ENCODE measurements at places on chromosomes 4 and X.

DNA sequence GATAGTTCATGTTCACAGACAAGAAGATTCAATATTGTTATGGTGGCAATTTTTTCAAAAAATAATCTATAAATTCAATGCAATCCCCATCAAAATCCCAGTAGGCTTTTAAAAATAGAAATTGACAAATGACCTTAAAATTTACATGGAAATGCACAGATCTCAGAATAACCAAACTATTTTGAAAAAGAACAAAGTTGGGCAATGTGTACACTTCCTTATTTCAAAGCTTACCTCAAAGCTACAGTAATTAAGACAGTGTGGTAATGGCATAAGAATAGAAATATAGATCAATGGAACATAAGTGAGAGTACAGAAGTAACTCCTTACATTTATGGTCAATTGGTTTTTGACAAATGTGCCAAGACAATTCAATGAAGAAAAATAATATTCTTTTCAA is 39.0 kb downstream of the FRMD7 start:
- no peak for DNase-seq

DNA sequence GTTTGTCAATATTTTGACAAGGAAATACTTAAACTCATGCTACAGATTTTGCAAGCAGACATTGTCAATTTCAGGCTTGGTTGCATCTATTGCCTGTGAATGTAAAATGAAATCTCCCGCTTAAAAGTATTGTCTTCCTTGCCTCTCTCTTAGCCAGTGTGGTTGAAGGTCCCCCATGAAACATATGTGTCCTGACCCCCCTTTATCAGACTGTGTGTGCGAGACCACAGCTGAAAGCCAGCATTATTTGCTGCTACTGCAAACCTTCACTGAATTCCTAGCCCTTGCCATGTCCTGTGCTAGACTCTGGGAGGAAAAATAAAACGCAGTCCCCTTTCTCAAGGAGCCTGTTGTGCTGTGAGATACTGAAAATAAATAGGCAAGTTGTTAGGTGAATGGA is 16.6 kb upstream of the CLNK start:
- no peak for DNase-seq

DNA sequence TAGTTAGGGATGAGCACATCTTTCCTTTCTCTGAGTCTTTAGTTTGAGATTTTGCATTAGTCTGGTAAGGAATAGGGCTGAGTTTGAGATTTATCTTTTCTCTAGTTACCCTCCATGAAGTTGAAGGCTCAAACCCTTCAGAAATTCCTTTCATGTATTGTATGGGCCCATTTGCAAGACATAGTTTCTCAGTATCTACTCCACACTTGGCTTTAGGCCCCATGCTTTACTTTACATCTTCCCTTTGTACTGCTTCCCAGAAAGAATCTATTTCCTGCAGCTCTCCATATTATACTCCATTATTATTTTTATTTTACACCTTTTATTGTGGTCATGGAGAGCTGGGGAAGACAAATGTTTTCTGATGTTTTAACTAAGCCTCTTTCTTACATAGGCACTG is 1038.2 kb downstream of the TECRL start:
- no peak for DNase-seq

- DNase-seq: no peak
Observed at GRCh38 chr4:21184788-21185187, 484.5 kb downstream of the PACRGL start.

DNA sequence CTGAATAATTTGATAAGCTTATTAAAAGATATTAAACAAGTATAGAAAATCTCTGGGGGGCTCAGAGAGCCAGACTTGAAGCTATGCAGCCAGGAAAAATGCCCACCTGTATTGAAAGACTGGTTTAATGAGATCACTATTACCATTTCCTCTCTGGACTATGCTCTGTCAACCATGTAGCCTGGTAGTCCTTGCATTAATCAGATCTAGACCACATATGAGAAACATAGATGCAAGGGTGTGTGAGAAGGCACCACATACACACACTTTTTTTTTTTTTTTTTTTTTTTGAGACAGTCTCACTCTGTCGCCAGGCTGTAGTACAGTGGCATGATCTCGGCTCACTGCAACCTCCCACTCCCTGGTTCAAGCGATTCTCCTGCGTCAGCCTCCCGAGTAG is 75.9 kb upstream of the ATP8A1 start:
- DNase-seq: no peak

DNA sequence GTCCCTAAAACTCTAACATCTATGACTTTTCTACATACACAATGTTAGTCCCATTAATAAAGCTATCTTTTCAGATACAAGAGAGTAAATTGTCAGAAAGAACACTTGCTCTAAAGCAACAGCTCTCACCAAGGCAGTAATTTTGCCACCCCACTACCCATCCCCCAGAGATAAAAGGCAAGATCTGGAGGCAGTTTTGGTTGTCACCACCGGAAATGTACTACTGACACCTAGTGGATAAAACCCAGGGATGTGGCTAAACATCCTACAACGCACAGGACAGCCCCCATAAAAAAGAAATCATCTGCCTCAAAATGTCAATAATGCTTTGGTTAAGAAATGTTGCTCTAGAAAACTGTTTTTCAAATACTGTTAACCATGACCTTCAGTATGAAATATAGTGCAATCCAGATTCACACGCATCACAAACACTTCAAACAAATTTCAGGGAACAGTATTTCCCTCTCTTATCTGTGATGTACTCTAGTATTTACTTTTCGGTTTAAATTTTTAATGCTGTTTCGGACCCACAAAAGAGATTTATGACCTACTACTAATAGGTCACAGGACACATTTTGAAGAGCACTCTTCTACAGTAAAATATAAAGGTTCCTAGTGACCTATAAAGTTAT is 5.1 kb downstream of the FBXL5 start:
- DNase-seq: no peak

DNA sequence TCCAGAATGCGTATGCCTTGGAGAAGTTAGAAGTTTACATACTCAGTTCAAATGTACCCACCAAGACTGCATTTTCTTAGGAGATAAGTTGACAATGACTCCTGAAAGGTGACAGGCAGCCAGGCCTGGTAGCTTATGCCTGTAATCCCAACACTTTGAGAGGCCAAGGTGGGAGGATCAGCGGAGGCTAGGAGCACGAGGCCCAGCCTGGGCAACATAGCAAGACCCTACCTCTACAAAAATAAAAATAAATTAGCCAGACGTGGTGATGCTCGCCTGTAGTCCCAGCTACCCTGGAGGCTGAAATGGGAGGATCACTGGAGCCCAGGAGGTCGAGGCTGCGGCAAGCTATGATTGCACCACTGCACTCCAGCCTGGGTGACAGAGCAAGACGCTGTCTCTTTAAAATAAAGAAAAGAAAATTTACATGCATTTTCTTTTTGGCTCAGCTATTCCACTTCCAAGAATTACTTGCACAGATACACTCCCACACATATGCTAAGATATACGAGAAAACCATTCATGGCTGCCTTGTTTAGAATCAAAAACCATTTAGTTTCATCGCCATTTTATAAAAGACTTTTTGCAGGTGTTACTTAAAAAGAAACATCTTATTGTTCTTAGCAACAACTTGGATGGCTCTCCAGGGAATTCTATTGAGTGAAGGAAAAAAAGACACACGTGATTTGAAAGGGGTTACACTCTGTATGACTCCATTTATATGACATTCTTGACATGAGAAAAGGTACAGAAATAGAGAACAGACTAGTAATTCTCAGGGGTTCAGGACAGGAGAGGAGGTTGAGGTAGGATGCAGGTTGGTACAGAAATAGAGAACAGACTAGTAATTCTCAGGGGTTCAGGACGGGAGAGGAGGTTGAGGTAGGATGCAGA is 66.3 kb downstream of the DHRSX start:
- no peak for DNase-seq

DNA sequence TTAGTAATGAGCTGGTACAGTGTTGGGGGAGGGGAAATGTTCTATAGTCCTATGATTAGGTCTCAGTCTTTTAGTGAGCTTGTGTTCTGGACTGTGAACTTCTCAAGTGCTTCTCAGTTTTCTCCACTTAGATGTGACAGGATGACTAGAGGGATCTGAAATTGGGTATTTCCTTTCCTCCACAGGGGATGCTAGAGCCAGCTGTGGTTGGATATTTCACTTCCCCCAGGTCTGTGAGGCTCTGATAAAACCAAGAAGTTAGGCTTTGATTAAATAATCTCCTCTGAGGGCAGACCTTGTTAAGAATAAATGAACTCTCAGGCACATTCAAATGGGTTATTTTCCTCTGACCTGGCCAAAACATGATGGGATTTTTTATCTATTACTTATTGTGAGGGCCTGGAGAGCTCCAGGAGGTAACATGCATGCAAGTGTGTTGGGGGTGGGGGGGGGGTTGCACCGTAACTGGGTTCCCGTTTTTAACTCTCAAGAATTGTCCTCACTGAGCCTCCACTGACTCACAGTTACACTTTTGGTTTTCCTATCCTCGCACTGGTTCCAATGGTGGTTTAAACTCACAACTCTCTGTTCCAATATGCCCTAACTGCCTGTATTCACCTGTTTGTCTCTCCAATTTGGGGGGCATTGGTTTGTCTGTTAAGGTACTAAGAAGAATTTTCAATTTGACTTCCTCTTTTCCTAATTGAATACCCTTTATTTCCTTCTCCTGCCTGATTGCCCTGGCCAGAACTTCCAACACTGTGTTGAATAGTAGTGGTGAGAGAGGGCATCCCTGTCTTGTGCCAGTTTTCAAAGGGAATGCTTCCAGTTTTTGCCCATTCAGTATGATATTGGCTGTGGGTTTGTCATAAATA is 28.1 kb upstream of the GLRA3 start:
- no peak for DNase-seq

DNA sequence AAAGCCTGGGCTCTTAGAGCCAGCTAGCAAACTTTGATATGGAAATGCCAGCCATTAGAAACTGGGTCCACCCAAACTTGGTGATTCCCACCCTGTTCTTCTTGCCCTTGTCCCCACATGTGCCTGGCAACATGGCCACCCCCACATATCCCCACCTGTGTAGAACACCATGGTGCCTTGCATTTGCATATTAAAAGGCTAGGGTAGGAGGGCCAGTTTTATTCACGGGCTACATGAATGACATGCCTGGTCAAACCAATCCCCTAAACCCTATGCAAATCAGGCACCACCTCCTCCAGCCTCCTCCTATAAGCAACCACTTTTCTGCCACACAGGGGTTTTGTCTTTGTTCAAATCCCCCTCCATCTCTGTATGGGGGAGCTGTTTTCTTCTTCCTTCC is 104.9 kb downstream of the CLNK start:
- no peak for DNase-seq

GRCh38 chr4:39452153-39452859 is 6.4 kb downstream of the RPL9 start:
- DNase-seq: no peak

GRCh38 chrX:54633641-54634040 is 103.6 kb downstream of the GNL3L start:
- DNase-seq: no peak

DNA sequence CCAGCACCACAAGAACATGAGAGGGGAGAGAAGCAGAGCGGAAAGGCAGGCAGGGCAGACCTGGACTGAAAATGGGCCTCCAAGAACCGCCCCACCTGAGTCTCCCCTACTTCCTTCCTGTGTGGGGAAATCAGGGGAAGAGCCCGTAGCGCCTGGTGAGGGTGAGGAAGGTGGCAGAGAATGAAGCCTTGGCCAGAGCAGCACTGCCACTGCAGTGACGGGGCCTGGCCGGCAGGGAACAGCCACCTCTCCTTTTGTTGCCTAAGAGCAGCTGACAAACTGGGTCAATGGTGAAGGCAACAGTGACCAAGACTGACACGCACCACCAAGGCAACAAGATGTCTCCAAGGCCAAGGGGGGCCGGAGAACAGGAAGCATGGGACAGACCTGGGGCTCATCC is 58.4 kb upstream of the CBR4 start:
- no peak for DNase-seq

DNA sequence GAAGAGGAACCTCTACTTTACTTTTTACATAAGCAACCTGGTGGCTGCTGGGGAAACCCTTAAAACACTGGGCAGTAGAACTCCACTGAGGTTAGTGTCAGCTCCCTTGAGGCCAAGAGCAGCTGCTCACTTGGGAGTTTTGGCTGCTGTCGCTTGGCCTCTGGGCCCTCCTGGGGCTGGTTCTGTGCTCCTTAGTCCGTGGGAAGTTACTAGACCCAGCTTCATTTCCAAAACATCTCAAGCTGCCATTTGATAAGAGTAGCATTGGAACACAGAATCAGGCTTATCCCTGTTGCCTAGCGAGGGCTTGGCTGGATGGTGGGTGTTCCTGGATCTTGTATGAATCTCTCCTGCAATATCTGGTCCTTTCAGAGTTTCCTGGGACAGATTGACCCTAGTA is 26.1 kb downstream of the RNF4 start:
- no peak for DNase-seq

DNA sequence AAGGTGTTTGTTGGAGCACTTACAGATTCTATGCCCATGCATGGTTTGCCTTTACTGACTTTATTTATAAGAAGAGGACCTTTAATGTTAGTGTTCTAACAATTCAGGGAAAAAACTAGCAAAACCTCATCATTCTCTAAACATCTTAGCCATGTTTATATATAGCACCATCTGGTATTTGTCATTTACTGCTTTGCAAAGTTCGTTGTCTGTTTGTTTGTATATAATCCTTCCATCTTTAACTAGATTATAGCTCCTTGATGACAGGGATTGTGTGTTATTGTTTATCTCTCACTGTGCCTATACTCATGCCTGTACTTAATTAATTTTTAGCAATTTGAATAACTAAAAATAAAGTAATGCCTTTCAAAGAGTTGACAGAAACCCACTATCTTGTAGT is 170.6 kb upstream of the PACRGL start:
- DNase-seq: no peak

- DNase-seq: no peak
Observed at GRCh38 chrX:123590842-123591486, 141.9 kb downstream of the THOC2 start.

- DNase-seq: no peak
Observed at GRCh38 chr4:147327322-147327721, 153.6 kb upstream of the EDNRA start.
